ENCODE measurements at places on chromosomes 3 and 15.

- no peak for DNase-seq
These were observed 548 bp upstream of the PSMD6 start for GRCh38 chr3:64023861-64024223.

GRCh38 chr3:100737334-100737733, 28.0 kb downstream of the TFG start:
- DNase-seq: no peak

- no peak for DNase-seq
These were observed 100.6 kb downstream of the MEIS2 start for GRCh38 chr15:36999778-37000177.

- no peak for DNase-seq
These were observed 55.4 kb upstream of the SPPL2A start for GRCh38 chr15:50820808-50821382.

DNA sequence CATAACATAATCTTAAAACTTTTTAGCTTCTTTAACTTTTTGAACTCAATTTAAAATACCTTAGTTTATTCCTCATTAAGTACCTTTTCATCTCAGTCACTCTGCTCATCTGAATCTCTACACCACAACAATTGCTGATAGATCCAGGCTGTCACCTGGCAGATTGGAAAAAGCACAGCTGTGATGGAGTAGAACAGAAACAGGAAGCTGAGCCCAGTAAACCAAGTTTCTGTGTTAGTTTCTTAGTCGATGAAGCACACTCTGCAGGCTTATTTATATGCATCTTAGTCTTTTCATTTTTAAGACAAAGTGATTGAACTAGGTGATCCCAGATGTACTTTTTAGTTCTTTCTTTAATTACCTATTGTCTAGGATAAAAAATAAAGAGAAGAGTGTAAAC, 1398.0 kb upstream of the ALCAM start:
- no peak for DNase-seq

GRCh38 chr3:10232137-10232536, 16.1 kb upstream of the TATDN2 start:
- no peak for DNase-seq

- peak; percentile 47 for DNase-seq
These were observed 103.2 kb upstream of the TJP1 start for GRCh38 chr15:29925227-29926082.

GRCh38 chr3:132399054-132399929, 18.0 kb upstream of the DNAJC13 start:
- DNase-seq: no peak

DNA sequence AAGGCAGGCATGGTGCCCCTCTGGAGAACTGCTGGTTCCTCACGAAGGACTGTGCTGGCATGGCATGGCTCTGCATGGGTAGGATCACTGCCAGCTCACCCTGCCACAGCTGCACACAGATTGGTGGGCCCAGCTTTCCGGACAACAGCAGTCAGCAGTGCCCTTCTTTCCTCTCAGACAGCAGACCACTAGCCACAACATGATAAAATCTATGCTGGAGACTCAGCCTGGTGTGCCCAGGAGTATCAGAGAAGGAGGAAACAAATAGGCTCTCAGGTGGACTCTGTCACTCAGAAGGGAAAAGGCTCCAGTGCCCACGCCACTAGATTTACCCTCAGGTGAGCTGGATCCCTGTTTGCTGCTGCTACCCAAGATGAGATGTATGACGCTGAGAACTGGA, 4.9 kb downstream of the NMNAT3 start:
- DNase-seq: no peak

GRCh38 chr3:141663993-141664392, 74.1 kb upstream of the RNF7 start:
- no peak for DNase-seq

Measured in right renal cortex interstitium (tissue), 3 donors.